ENCODE measurements at places on chromosomes 4 and X.

- no peak for DNase-seq
These were observed 26.2 kb downstream of the FBXW7 start for GRCh38 chr4:152509595-152510225.

DNA sequence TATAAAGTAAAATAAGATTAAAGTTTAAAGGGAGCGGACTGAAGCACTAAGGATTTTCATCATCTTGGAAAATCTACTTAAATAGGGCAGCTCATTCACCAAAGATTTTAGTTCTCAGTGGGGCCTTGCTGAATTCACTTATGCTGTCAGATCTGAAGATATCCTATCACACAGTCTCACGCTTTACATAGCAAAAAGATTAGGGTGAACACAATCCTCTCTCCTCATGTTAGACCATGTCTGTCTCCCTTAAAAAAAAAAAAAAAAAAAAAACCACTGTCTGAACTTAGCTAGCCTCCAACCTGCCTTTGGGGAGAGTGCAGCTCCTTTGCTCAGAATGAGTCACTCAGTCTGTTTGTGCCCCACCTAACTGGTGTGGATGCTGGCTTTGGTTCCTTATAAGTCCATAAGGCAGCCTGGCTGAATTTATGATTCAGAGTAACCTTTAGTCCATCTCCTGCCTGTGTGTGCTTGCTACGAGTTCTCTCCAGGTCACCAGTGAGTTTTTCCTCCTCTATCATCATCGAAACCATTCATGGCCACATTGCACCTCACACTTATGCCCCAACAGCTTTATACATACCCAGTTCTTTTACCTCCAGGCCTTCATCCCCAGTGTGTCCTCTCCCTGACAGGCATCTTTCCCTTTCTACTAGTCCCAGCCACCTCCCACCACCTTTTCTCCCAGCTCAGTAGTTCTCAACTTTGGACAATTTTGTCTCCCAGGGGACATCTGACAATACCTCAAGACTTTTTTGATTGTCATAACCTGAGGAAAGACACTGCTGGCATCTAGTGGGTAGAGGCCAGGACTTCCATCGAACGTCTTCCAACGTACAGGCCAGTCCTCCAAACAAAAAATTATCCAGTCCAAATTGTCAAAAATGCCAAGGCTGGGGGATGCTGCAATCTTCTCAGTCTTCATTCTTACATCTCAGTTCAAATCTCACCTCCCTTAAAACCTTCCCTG, 220.7 kb upstream of the EMCN start:
- no peak for DNase-seq

GRCh38 chr4:69920874-69921273, 10.0 kb upstream of the CSN1S1 start:
- DNase-seq, result no peak

- DNase-seq, result no peak
These were observed 2.4 kb downstream of the PCDH7 start for GRCh38 chr4:30722359-30723200.

DNA sequence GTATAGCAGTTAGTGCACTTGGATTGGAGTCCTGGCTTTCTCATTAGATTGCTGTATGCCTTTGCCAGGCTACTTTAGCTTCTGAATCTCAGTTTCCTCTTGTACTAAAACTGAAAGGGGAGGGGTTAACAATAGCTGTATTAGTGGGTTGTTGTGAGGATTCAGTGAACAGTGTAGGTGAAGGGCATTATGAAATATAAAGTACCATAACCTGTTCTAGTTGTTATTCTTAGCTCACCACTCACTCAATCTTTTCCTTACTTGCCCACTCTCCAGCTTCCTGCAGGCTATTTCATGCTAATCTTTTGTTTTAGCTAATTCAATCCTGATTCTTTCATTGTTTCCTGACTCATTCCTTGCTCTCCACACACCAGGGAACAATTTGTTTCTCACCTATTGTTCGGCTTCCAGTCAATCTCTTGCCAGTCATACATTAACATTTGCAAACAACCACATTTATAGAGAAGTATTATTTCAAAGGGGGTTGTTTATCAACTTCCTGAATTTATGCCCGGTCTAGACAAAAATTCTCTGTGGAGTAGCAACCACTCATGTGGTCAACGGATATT, 50.6 kb upstream of the EDA start:
- DNase-seq, result no peak

- no peak for DNase-seq
These were observed 897.5 kb upstream of the AGA start for GRCh38 chr4:178339769-178340168.

DNA sequence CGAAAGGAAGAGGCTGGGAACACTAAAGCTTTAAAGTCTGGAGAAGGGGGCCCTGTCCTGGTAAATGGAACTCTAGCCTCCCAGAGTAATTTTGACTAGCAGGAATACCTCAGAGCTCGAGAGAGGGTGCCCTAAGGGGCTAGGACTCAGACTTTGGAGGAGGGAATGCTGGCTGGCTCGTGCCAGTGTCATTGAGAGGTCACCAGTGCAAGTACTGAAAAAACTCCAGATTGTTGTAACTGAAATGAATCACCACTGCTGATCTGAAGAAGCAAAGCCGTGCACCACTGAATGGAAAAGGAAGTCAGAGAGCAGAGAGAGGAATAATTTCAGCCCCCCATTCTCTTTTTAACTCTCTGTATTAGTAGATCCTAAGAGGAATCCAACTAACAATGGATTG, 690.2 kb downstream of the FAT4 start:
- DNase-seq, result no peak

GRCh38 chr4:98113012-98113411, 30.3 kb downstream of the STPG2 start:
- no peak for DNase-seq

DNA sequence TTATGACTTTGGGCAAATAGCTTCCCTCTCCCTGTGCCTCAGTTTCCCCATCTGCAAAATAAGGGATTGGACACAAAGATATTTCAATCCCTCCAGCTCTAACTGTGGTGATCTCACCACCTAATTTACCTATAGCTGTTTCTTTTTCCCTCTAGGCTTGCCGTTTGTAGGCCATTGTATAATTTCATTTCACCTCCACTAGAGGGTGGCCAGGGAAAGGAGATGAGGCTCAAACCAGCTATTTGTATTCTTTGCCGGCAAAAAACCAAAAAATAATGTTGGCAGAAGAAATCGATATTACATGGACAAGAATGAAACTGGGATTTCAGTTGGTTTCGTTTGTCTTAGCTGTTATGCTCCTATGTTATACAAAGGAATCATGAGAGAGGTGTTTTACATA, 36.1 kb upstream of the DOCK11 start:
- no peak for DNase-seq

- no peak for DNase-seq
These were observed 45.6 kb upstream of the CHRNA9 start for GRCh38 chr4:40289366-40290188.

DNA sequence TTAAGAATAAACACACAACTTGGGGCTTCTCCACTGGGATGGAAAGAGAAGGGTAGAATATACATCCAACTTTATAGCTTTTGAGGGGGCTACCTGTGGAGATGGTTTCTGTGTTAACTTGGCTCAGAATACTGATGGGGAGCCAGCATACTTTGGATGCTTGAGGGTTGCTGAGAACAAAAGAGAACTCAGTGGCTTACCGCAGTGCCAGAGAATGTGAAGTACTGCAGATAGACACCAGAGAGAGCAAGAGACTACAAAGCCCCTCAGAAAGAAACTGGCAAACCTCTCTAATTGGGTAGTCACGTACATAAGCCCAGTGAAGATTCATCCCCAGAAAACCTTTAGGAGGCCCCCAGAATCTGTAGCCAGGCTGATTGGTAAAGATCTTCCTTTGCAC, 214.4 kb downstream of the DCHS2 start:
- no peak for DNase-seq

DNA sequence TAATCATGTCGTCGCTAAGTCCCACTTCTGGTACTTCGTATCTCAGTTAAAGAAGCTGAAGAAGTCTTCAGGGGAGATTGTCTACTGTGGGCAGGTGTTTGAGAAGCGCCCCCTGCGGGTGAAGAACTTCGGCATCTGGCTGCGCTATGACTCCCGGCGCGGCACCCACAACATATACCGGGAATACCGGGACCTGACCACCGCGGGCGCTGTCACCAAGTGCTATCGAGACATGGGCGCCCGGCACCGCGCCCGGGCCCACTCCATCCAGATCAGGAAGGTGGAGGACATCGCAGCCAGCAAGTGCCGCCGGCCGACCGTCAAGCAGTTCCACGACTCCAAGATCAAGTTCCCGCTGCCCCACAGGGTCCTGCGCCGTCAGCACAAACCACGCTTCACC, 11.3 kb downstream of the PNCK start:
- DNase-seq, result no peak

Measured in stimulated activated CD4-positive, alpha-beta T cell treated with anti-CD3 and anti-CD28 coated beads, TNF-alpha, amount 100 ng/mL, for 1 hour (primary cell).